ENCODE measurements at places on chromosomes 7 and 10. TPM values are rescaled to one million over a fixed set of nuclear protein-coding genes. Genes with fewer than 3 reads are reported as not detected.

DNA sequence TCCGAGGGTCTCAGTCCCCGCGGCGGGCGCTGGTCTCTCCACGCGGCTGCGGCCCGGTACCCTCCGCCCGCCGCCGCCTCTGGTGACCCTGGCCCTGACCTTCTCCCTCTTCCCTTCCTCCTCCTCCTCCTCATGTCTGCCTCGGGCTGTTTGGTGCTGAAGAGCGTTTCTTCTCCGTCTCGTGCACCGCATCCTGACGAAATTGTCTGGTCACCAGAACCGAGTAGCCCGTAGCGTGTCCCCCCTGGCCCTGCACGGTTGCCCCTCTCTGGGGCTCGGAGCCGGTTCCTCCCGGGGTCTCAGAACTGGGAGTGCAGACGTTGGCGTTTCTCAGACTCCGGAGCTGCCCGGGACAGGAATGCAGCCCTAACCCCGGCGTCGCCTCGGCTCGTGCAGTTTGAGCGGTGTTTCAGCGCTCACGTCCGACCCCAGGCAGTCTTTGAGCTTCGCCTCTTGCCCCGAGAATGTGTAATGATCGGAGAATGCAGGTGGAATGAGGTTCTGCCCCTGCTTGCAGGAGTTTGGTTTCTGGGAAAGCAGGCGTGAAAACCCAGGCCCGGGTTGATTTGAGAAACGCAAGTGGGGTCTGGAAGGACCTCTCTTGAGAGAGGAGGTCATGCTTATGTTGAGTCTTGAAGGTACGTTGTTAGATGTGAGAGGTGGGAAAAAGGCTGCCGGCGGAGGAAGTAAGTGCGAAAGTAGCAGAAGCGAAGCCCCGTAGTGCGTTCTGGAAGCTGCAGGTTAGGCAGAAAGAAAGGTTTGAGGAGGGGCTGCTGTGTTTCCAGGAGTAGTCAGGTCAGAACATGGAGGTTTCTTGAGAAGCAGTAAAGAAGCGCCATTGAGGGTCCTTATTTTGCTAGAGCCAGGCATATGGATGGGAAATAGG lies 743 bp downstream of the RBM17 start:
- H3K4me1 ChIP-seq: peaks cover 71% of the 10 kb centered on the region
- H3K27ac ChIP-seq: peak overlapping the region; percentile 87
- H3K36me3 ChIP-seq: no peaks in the 10 kb centered on the region
- H3K4me3 ChIP-seq: peak overlapping the region; percentile 92

- peak overlapping the region; percentile 14 for H3K4me3 ChIP-seq
- H3K27me3 ChIP-seq: no peaks in the 10 kb centered on the region
- H3K27ac ChIP-seq: no peak overlapping the region
These were observed 3.5 kb upstream of the BPGM start for GRCh38 chr7:134643131-134643530.

GRCh38 chr10:5393529-5393928 lies 11.1 kb downstream of the TUBAL3 start:
- no peak overlapping the region for H3K4me3 ChIP-seq
- no peaks in the 10 kb centered on the region for H3K4me1 ChIP-seq
- peaks cover 12% of the 10 kb centered on the region for H3K27me3 ChIP-seq
- H3K36me3 ChIP-seq: peaks cover 25% of the 10 kb centered on the region

- H3K4me1 ChIP-seq: peaks cover 7% of the 10 kb centered on the region
- H3K36me3 ChIP-seq: no peaks in the 10 kb centered on the region
- no peak overlapping the region for H3K4me3 ChIP-seq
- DNase-seq: no peak
- H3K27me3 ChIP-seq: peaks cover 20% of the 10 kb centered on the region
- no peak overlapping the region for H3K27ac ChIP-seq
These were observed 64.9 kb downstream of the SYPL1 start for GRCh38 chr7:106047184-106047583.

- H3K4me3 ChIP-seq: no peak overlapping the region
- H3K27me3 ChIP-seq: no peaks in the 10 kb centered on the region
- DNase-seq: no peak
- no peaks in the 10 kb centered on the region for H3K4me1 ChIP-seq
- no peak overlapping the region for H3K27ac ChIP-seq
These were observed 46.2 kb downstream of the CHST3 start for GRCh38 chr10:72010234-72010973.

- peaks cover 3% of the 10 kb centered on the region for H3K4me1 ChIP-seq
- no peak overlapping the region for H3K4me3 ChIP-seq
- H3K27me3 ChIP-seq: peaks cover 3% of the 10 kb centered on the region
- no peak for DNase-seq
These were observed 30.2 kb downstream of the USP6NL start for GRCh38 chr10:11581213-11581612.

GRCh38 chr7:148241700-148242293 lies 348.8 kb upstream of the C7orf33 start:
- H3K27me3 ChIP-seq: peaks cover 36% of the 10 kb centered on the region
- no peaks in the 10 kb centered on the region for H3K4me1 ChIP-seq
- no peak overlapping the region for H3K27ac ChIP-seq
- no peaks in the 10 kb centered on the region for H3K36me3 ChIP-seq
- DNase-seq: no peak
- no peak overlapping the region for H3K4me3 ChIP-seq

GRCh38 chr10:132386419-132386831 lies 10.6 kb upstream of the PWWP2B start:
- peak; percentile 41 for DNase-seq
- no peak overlapping the region for H3K27ac ChIP-seq
- H3K36me3 ChIP-seq: no peaks in the 10 kb centered on the region
- H3K4me1 ChIP-seq: peaks cover 47% of the 10 kb centered on the region
- H3K4me3 ChIP-seq: no peak overlapping the region

DNA sequence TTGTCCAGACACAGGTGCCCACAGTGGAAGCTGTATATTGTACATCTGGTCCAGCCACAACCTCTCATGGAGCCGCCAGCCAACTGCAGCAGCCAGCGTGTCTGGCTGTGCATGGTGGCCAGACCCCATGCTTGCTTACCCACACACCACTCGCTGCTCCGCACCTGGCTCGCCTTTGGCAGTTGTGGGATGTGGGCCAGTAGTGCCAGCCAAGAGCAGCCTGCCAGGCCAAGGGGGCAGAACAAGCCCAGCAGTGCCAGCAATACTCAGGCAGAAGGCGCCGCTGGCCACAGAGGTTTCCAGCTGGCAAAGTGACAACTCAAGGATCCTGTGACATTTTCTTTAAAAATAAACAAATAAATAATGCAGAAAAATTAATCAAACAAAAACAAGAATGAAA lies 11.7 kb upstream of the TMEM243 start:
- peaks cover 6% of the 10 kb centered on the region for H3K4me1 ChIP-seq
- H3K36me3 ChIP-seq: no peaks in the 10 kb centered on the region
- no peak for DNase-seq
- H3K27me3 ChIP-seq: peaks cover 2% of the 10 kb centered on the region
- no peak overlapping the region for H3K27ac ChIP-seq
- H3K4me3 ChIP-seq: no peak overlapping the region

- H3K4me1 ChIP-seq: peaks cover 5% of the 10 kb centered on the region
- no peak overlapping the region for H3K27ac ChIP-seq
- DNase-seq: no peak
- no peak overlapping the region for H3K4me3 ChIP-seq
- peaks cover 8% of the 10 kb centered on the region for H3K36me3 ChIP-seq
These were observed 98.5 kb downstream of the TPST1 start for GRCh38 chr7:66303454-66304155.

DNA sequence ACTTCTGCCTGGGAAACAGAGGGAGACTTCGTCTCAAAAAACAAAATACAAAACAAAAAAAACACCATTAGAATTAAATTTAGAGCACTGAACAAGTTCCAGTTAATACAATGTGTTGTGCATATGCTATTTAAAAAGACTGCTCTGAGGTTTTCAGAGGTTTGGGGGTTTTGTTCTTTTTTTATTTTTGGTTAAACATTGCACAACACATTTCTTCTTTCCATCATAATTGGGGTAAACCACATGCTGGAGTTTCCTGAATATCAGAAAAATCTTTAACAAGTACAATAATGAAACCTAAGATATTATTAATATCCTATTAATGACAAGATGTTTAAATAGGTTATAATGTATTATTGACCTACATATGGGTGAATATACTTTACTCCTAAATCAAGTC lies 26.3 kb downstream of the IGF2BP3 start:
- H3K4me3 ChIP-seq: no peak overlapping the region
- H3K27me3 ChIP-seq: peaks cover 11% of the 10 kb centered on the region
- no peak overlapping the region for H3K27ac ChIP-seq

- H3K4me3 ChIP-seq: no peak overlapping the region
- H3K36me3 ChIP-seq: peaks cover 18% of the 10 kb centered on the region
- no peak overlapping the region for H3K27ac ChIP-seq
- no peak for DNase-seq
- H3K4me1 ChIP-seq: no peaks in the 10 kb centered on the region
These were observed 6.6 kb upstream of the FEZF1 start for GRCh38 chr7:122311050-122311700.

GRCh38 chr10:38003026-38003425 lies 7.4 kb upstream of the ZNF33A start:
- H3K27ac ChIP-seq: no peak overlapping the region
- H3K4me3 ChIP-seq: no peak overlapping the region
- no peaks in the 10 kb centered on the region for H3K36me3 ChIP-seq
- H3K4me1 ChIP-seq: no peaks in the 10 kb centered on the region
- DNase-seq: no peak

DNA sequence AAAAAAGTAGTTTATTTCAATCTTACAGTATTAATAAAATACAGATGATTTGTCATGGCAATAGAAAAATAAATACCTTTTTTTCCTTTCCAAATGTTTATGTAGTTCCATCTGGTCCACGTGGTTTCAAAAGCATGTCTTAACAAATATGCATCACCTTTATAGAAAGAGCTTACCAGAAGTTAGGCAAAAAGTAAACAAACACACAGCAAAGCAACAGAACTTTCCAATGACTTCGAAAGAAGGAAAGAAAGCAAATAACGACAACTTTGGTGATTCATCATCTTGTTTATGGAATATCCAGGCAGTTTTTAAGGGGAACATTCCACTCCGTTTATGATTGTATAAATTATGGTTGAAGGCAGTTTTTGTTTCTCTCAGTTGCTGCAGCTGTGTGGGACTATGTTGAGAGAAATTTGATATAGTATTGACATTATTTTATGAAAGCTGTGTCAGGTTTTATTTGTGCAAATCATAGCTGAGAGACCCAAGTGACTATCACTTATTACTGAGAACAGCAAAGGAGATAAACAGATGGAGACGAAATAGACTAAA lies 203.1 kb downstream of the CDC14C start:
- H3K27ac ChIP-seq: no peak overlapping the region
- H3K27me3 ChIP-seq: no peaks in the 10 kb centered on the region
- no peak for DNase-seq

DNA sequence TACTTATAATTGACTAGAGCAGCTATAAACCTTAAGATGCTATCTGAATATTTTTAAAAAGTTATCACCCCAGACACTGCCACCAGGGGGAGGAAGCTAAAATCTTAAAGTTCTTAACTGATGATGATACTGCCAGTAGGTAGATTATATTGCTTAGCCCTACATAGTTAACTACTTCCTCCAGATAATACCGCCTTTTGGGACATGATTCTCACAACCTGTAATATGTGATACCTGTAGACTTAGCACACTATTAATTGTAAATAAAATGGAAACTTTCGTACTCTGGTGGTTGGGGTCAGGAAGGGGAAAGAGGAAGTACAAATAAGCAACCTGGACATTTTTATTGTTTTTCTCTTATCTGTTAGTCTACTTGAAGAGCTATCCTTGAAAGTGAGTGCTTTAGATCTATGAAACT lies 268.9 kb downstream of the ADK start:
- H3K4me3 ChIP-seq: no peak overlapping the region
- H3K36me3 ChIP-seq: no peaks in the 10 kb centered on the region

- H3K27ac ChIP-seq: no peak overlapping the region
- no peak overlapping the region for H3K4me3 ChIP-seq
- H3K36me3 ChIP-seq: no peaks in the 10 kb centered on the region
- H3K27me3 ChIP-seq: peaks cover 28% of the 10 kb centered on the region
These were observed 16.5 kb upstream of the AOC1 start for GRCh38 chr7:150835702-150836280.

- no peaks in the 10 kb centered on the region for H3K36me3 ChIP-seq
- H3K27ac ChIP-seq: no peak overlapping the region
- no peak overlapping the region for H3K4me3 ChIP-seq
- H3K4me1 ChIP-seq: no peaks in the 10 kb centered on the region
- peaks cover 11% of the 10 kb centered on the region for H3K27me3 ChIP-seq
- DNase-seq: no peak
These were observed 44.9 kb downstream of the PPP1R3C start for GRCh38 chr10:91587710-91588638.

- H3K36me3 ChIP-seq: no peaks in the 10 kb centered on the region
- H3K4me3 ChIP-seq: no peak overlapping the region
- H3K27ac ChIP-seq: no peak overlapping the region
- H3K27me3 ChIP-seq: no peaks in the 10 kb centered on the region
These were observed 159.1 kb downstream of the GFRA1 start for GRCh38 chr10:116113721-116114501.

GRCh38 chr7:39825401-39825980 lies 124.6 kb upstream of the CDK13 start:
- H3K27me3 ChIP-seq: peaks cover 38% of the 10 kb centered on the region
- no peaks in the 10 kb centered on the region for H3K4me1 ChIP-seq
- no peaks in the 10 kb centered on the region for H3K36me3 ChIP-seq
- no peak overlapping the region for H3K4me3 ChIP-seq
- H3K27ac ChIP-seq: no peak overlapping the region

- DNase-seq: no peak
- H3K27me3 ChIP-seq: peaks cover 5% of the 10 kb centered on the region
- no peak overlapping the region for H3K4me3 ChIP-seq
- H3K4me1 ChIP-seq: no peaks in the 10 kb centered on the region
- H3K27ac ChIP-seq: no peak overlapping the region
These were observed 139.4 kb downstream of the TACC2 start for GRCh38 chr10:122128357-122128756.

- no peaks in the 10 kb centered on the region for H3K27me3 ChIP-seq
- no peak for DNase-seq
- no peak overlapping the region for H3K27ac ChIP-seq
- H3K4me3 ChIP-seq: no peak overlapping the region
- H3K36me3 ChIP-seq: no peaks in the 10 kb centered on the region
- no peaks in the 10 kb centered on the region for H3K4me1 ChIP-seq
These were observed 15.4 kb downstream of the LRRC27 start for GRCh38 chr10:132347211-132347930.

DNA sequence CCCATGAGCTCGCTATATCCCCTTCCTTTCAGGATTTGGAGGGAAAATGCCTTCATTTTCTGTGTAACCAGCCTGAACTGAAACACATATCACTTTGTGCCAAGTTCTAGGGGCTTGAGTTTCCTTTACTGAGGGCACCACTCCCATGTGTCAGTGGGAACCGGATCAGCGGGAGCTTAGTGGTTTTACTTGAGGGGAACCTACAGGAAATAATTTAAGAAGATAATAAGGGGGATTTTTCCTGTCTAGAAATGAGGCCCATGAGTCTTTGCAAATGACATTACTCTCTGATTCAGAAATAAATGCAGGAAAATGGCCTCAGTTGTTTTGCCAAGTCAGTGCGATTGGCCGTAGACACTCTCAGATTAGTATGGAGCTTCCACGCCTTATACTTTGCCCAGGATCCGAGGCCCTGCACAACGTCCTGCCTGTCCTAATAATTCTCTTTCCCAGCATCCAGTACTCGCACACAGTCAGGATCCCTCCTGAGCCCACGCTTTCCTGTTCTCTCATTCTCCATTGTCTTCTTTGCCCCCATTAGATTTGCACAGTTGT lies 86.4 kb upstream of the LYZL1 start:
- peaks cover 20% of the 10 kb centered on the region for H3K27me3 ChIP-seq
- H3K36me3 ChIP-seq: no peaks in the 10 kb centered on the region
- no peak for DNase-seq
- no peak overlapping the region for H3K4me3 ChIP-seq

The ARMC10 gene
- 31.2 TPM for total RNA-seq

The RGS10 gene
- total RNA-seq: 23.0 TPM

The HNRNPA2B1 gene
- total RNA-seq: 824 TPM

The CCDC201 gene
- total RNA-seq: not detected

The INA gene
- total RNA-seq: 0.14 TPM

Data from natural killer cell treated with Interleukin-12 subunit alpha and Interleukin-12 subunit beta and Interleukin-15 and Interleukin-18, amount 100 ng/mL, for 72 hours (primary cell).